Non-pigmented ciliary epithelial cell (primary cell): ENCODE measurements at places on chromosomes 5 and 9.

GRCh38 chr5:168947212-168947868 lies 353.6 kb downstream of the SLIT3 start:
- DNase-seq: no peak

- DNase-seq: no peak
Observed at GRCh38 chr9:105500108-105500766, 52.4 kb downstream of the FSD1L start.

DNA sequence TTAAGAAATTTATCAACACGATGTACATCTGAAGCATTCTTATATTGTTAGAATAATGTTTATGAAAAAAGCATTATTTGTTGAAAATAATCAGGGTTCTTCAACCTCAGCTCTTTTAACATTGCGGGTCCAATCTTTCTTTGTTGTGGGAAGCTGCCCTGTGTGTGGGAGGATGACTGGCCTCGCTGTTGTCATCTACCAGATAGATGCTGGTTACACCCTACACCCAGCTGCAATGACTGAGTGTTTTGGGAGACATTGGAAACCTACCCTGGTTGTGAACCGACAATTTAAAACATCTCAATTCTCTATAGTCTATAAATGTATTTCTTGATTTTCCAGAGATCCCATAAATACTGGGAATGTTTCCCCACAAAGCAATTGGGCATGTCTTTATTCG lies 794.2 kb upstream of the CDH10 start:
- no peak for DNase-seq

DNA sequence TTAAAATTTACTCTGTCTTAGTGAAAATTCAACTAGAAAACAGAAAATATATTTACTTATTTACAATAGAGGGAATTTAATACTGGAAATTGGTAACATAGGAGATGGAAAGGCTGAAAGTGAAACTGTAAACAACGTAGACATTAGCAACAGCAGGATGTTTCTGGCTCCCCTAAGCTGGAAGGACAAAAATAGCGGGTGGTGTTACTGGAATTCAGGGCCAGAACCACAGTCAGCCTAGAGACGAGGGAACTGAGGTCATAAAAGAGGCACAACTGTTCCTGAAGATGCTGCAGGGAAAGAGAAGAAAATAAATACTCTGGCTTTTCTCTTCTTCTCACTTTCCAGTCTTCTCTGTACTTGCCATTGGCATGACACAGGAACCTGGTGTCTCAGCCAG lies 80.4 kb upstream of the NIPBL start:
- DNase-seq: no peak
